ENCODE measurements at places on chromosomes 11 and 22. TPM values are rescaled to one million over a fixed set of nuclear protein-coding genes. Genes with fewer than 3 reads are reported as not detected.

DNA sequence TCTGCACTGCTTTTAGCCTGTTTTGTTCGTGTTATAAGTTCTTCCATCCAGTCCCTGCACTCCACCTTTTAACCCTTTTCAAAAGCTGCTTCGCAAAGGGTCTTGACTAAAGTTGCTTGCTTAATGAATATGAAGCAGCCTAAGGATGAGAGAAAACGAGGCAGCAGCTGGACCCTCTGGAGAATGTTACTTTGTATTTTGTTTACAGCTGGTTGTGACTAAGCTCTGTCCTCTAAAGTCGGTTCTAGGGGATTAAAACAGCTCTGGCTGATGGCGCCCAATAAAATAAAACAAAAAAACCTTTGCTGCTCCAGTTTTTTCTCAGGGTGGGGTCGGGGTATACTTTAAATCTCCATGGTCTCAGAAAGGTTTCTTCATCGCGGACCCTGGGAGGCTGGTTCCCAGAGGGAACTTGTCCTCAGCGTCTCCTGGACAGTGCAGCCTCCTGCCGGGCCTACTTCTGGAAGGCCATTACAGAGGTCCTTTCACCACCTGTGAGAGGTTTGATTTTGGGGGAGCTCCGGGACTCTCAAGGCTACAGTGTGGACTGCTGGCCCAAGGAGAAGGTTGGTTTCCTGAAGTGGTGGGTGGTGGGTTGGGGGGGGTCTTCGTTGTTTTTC, 836 bp upstream of the RBM4 start:
- H3K4me3 ChIP-seq: peak overlapping the region; percentile 46
- peaks cover 2% of the 10 kb centered on the region for H3K36me3 ChIP-seq
- peaks cover 6% of the 10 kb centered on the region for H3K4me1 ChIP-seq
- H3K27me3 ChIP-seq: no peaks in the 10 kb centered on the region

DNA sequence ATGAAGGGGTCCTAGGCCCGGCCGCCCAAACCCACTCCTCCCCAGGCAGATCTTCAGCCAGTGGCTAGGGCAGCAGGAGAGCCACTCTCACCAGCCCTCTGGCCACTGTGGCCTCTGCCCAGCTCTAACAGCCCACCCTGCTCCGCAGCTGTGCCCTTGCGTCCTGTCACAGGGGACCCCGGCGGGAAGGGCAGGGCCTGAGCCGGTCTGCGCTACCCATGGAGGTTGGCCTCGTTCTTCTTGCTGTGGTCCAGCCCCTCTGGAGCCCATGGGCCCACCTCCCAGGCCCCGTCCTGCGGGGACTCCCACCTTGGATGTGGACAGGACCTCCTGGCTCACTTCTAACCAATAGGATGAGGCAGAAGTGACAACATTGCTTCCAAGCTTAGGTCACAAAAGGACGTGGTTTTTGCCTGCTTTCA, 38.3 kb upstream of the TH start:
- H3K36me3 ChIP-seq: no peaks in the 10 kb centered on the region
- H3K27ac ChIP-seq: no peak overlapping the region
- peak; percentile 42 for DNase-seq
- H3K27me3 ChIP-seq: no peaks in the 10 kb centered on the region
- H3K4me1 ChIP-seq: no peaks in the 10 kb centered on the region

GRCh38 chr11:15929371-15929901, 426.9 kb downstream of the SOX6 start:
- H3K36me3 ChIP-seq: no peaks in the 10 kb centered on the region
- H3K4me3 ChIP-seq: no peak overlapping the region
- H3K27me3 ChIP-seq: no peaks in the 10 kb centered on the region
- no peak for DNase-seq
- H3K4me1 ChIP-seq: no peaks in the 10 kb centered on the region

DNA sequence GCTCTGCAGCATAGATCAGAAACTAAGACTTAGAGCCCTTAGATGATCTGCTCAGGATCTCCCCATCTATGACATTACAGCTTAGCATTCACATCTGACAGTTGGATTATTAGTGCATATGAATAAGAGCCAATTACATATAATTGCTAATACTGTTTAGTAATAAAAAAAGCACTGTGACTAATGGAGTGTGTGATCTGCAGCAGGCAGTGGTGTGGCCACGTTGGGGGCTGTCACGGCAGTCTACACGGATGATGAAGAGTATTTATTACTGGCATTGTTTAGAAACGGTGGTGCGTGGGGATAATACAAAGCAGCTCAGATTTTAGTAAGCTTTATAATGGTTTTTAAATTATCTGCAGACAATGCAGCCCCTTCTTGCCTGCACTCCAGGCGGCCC, 93.5 kb upstream of the TIMP3 start:
- no peak overlapping the region for H3K4me3 ChIP-seq
- DNase-seq: no peak
- no peaks in the 10 kb centered on the region for H3K27me3 ChIP-seq
- H3K27ac ChIP-seq: no peak overlapping the region
- H3K4me1 ChIP-seq: no peaks in the 10 kb centered on the region

- H3K27ac ChIP-seq: no peak overlapping the region
- H3K36me3 ChIP-seq: no peaks in the 10 kb centered on the region
- H3K4me1 ChIP-seq: no peaks in the 10 kb centered on the region
- DNase-seq: no peak
These were observed 300.4 kb downstream of the TMEM135 start for GRCh38 chr11:87338046-87338639.

DNA sequence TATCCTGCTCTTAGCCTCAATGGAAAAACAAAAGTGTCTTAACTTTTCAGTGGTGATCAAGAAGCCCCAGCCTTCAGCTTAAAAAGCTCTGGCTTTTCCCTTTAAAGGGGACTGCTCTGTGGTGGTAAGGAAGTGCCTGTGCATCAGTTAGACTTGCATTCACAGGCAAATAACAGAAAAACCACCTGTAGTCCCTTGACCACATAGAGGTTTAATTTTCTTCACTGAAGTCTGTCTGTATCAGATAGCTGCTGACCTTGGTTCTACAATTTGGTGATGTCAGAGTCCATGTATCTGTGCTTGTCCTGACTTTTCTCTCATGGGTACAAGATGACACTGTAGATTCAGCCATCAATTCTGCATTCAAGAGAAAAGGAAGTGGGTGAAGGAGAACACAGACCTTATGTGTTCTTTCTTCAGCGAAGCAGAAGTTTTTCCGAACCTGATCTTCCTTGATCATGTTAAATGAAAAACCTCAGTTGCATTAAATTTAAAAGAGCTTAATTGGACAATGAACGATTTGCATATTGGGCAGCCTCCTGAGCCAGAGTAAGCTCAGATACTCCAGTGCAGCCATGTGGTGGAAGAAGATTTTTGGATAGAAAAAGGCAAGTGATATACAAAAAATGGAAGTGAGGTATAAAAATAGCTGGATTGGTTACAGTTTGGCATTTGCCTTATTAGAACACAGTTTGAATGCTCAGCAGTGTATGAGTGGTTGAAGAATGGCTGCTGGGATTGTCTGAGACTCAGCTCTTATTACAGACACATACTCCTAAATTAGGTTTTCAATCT, 43.2 kb upstream of the RDX start:
- H3K27me3 ChIP-seq: no peaks in the 10 kb centered on the region
- DNase-seq: no peak
- no peak overlapping the region for H3K27ac ChIP-seq

DNA sequence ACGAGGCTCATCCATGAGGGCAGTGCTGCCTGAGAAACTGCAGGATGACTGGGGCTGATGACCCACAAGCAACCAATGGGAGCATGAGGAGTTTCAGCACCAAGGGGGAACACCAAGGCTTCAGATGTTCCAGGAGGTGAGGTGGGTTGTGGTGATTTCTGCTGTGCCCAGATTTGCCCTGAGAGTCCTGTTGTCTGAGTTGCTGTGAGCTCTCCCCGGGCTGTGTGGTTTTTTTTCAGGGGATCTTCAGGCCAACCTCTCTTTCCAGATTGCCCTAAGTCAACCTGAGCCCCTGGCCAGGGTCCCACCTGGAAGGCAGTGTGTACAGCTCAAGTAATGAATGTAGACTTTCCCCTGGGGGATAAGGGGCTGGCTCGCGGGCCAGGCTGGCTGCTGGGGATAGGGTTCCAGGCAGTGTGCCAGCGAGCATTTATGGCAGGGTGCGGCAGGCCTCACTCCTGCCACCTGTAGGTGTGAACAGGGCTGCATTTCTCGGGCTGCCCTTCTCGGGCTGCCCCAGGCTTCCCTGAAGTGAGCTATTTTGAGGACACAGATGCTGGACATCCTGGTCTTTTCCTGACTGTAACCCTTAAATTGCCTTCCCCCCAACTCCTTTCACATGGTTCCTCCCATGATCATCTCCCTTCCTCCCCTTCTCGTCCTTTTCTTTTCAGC, 9.8 kb downstream of the SLC22A6 start:
- no peak overlapping the region for H3K4me3 ChIP-seq
- no peak for DNase-seq
- H3K4me1 ChIP-seq: no peaks in the 10 kb centered on the region
- no peak overlapping the region for H3K27ac ChIP-seq
- no peaks in the 10 kb centered on the region for H3K36me3 ChIP-seq

GAL gene
- not detected for total RNA-seq

TRIM29 gene
- total RNA-seq: 1.3 TPM

CD3D gene
- 3.9 TPM for total RNA-seq

- H3K4me1 ChIP-seq: no peaks in the 10 kb centered on the region
- no peak for DNase-seq
- no peak overlapping the region for H3K27ac ChIP-seq
- no peaks in the 10 kb centered on the region for H3K27me3 ChIP-seq
- H3K36me3 ChIP-seq: peaks cover 2% of the 10 kb centered on the region
These were observed 42.9 kb upstream of the TTC36 start for GRCh38 chr11:118484405-118484804.

GRCh38 chr11:2990617-2991451, 1.3 kb downstream of the NAP1L4 start:
- H3K27ac ChIP-seq: no peak overlapping the region
- no peaks in the 10 kb centered on the region for H3K4me1 ChIP-seq
- no peaks in the 10 kb centered on the region for H3K36me3 ChIP-seq
- DNase-seq: no peak

- H3K27ac ChIP-seq: no peak overlapping the region
- no peaks in the 10 kb centered on the region for H3K36me3 ChIP-seq
- no peak overlapping the region for H3K4me3 ChIP-seq
- no peaks in the 10 kb centered on the region for H3K4me1 ChIP-seq
- H3K27me3 ChIP-seq: no peaks in the 10 kb centered on the region
These were observed 16.0 kb downstream of the RRP8 start for GRCh38 chr11:6587360-6587953.

OR6T1 gene
- not detected for total RNA-seq

PATE4 gene
- not detected for total RNA-seq

SYT7 gene
- 2.3 TPM for total RNA-seq

CRYBB2 gene
- total RNA-seq: 0.45 TPM

DNA sequence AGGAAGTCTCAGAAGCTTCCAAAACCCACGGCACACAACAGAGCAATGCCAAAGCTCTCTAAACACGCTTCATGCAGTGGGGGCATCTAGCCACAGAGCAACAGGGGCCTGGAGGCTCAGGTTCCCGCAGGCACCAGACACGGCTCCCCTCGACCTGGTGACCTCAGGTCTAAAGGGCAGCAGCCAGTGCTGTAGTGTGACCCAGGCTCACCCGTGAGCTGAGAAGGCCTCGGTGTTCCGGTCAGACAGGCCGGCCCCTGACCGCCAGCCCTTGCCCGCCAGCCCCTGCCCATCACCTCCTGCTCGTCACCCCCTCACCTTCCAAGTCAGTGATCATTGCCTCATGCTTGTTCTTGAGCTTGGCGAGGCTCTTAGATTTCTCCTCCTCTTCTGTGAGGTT, 45.7 kb downstream of the APOL1 start:
- H3K36me3 ChIP-seq: peaks cover 6% of the 10 kb centered on the region
- no peaks in the 10 kb centered on the region for H3K27me3 ChIP-seq
- H3K4me3 ChIP-seq: no peak overlapping the region
- no peak for DNase-seq

DNA sequence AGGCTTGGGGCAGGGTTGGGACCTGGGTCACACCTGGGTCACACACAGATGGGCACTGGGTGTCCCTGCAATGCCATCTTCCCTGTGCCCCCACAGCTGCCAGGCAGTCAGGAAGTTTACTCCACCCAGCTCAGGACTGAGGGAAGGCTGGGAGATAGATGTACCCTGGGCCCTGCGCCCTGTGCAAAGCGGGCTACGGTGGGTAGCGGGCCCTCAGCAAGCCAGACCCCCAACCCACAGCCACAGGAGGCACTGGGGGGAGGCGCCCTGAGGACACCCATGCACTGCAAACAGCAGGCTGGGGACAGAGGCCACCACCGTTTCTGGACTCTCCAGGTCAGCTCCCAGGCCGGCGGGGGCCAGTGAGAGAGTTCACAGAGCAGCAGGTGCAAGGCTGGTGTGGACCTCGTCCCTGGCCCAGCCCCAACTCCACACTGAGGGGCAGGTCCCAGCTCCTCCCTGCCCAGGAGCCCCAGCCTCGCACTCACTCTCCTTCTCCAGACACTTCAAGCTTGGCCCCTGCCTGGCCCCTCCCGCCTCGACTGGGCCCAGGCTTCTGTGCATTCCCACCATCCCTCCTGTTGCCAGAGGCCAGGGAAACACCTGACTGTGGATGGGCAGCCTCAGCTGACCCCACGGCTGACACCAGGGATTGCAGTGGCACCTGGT, 4.9 kb downstream of the DUSP8 start:
- no peaks in the 10 kb centered on the region for H3K4me1 ChIP-seq
- no peak overlapping the region for H3K27ac ChIP-seq
- DNase-seq: peak; percentile 75
- no peak overlapping the region for H3K4me3 ChIP-seq
- H3K36me3 ChIP-seq: no peaks in the 10 kb centered on the region

TRIM48 gene
- not detected for total RNA-seq

Measured in aorta (tissue), 5 donors.